ENCODE measurements at places on chromosomes 2 and 18.

DNA sequence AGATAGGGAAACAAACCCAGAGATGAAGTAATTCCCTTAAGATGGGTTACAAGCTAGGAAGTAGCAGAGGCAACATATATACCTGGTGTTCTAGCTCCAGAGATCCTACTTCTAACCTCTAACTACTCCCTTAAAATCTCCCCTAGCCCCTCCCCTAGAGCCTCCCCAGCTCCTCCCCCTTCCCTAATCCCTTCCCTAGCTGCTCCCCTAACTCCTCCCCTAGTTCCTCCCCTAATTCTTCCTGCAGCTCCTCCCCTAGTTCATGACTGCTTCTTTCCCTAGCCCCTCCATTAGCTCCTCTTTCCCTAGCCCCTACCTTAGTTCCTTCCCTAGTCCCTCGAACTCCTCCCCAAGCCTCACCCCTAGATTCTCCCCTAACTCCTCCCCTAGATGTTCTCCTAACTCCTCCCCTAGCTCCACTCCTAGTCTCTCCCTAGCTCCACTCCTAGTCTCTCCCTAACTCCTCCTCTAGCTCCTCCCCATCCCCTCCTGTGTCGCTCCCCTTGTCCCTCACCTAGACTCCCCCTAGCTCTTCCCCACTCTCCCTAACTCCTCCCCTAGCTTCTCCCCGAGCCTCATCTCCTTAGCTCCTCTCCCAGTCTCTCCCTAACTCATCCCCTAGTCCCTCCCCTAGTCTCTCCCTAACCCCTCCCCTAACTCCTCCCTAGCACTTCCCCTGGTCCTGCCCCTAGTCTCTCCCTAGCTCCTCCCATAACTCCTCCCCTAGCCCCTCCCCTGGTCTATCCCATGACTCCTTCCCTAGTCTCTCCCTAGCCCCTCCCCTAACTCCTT is 108.9 kb downstream of the CD226 start:
- no peak for DNase-seq

GRCh38 chr2:31440764-31441163 is 26.2 kb upstream of the XDH start:
- DNase-seq, result no peak

DNA sequence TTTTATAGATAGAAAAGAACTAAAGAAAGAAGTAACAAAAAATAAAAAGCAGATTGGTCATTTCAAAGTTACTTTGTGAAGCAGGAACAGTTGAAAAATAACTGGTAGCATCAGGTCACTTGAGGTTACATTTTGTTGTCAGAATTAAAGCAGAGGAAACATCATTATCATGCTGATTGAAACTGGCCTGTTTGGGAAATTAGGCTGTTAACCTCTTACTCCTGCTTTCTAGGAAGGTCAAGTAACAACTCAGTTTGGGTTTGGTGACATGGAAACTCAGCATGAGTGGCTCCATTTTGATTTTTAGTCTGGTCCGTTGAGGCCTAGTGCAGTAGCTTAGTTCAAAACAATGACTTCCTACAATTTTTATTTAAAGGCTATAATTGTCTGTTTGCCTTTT is 1383.5 kb downstream of the DPP10 start:
- no peak for DNase-seq

GRCh38 chr2:205461678-205462665 is 220.3 kb upstream of the NRP2 start:
- DNase-seq, result no peak

DNA sequence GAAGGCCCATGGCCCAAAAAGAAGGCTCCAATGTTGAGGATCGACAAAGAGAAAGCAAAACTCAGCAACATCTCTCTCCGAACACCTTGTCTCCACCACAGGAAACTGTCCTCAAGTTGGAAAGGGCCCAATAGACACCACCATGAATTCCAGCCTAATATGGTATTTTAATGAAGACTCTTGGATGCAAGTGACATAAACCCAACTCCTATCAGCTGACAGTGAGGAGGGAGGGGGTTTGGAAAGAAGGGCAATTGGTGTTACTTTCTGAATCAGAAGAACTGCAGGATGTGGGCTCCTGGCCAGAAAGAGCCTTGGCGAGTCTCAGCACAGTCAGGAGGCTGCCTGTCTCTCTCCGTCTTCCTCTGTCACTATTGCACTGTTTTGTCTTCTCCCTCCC is 40.3 kb upstream of the SIGLEC15 start:
- DNase-seq, result no peak

- no peak for DNase-seq
These were observed 412.3 kb downstream of the RNF144A start for GRCh38 chr2:7329465-7329864.

DNA sequence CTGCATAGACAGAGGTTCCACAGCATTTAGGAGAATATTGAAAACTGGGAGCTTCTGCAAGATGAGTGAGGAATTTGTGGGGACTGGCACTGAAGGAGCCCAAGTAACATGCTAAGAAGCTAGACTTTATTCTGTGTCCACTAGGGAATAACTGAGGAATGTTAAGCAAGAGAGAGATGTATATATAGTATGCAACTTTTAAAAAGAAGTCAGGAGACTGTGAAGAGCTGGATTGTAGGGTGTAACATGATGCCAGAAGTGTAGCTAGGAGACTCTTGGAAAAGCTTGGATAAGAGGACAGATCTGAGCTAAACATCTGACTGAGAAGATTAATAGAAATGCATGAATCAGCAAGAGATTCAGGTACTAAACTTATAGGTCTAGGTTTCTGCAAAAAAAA is 270.6 kb upstream of the MMADHC start:
- DNase-seq, result no peak

- no peak for DNase-seq
These were observed 56.4 kb downstream of the STK25 start for GRCh38 chr2:241451840-241452506.

DNA sequence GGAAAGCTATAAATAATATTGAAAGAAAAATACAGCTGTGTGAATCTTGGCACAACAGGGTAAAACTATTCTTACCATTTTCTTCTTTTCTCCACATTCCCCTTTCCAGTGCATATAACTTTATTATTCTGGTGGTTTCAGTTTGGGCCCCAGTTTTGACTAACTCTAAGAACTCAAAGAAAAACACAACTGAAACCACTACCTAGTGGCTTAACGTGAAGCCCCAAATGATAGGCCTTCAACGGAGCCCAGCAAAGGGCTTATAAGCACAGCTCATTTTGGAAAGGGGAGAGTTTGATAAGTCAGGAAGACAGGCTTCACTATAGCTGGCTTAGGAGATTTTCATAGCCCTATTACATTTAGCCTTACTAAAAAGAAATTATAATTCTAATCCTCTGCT is 62.4 kb downstream of the PPP1R1C start:
- no peak for DNase-seq

DNA sequence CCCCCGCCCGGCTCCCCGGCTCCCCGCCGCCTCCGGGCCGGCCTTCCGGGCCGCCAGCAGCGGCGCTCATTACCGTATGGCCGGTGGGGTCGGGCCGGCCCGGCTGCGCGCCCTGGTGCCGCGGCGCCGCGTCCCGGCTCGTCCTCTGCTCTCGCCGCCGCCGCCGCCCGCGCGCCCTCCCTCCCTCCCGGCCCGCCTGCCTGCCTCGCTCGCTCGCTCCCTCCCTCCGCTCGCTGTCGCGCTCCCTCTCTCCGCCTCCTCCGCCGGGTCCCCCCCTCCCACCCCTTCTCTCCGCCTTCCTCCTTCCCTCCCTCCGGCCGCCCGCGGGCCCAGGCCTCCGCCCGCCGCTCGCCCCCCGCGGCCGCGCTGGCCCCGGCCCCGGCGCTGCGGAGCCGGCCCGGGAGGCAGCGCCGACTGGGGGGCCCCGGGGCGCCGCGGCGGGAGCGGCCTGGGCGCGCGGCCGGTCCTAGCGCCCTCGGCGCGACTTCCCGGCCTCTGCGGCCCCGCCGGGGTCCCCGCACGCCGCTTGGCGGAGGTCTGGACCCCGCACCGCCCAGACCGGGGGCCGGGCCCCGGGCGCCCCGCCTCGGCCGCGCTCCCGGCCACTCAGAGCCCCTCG is at the start of gene DNMT3A:
Gene DNMT3A, minus strand, starts transcription at position 173 of the 619 bp plus-strand sequence. CDS start 27,941 bp downstream, outside the sequence.
- DNase-seq, result no peak

GRCh38 chr18:22347606-22348511 is 69.9 kb downstream of the CTAGE1 start:
- DNase-seq, result no peak

GRCh38 chr2:46074501-46074900 is 222.7 kb upstream of the EPAS1 start:
- DNase-seq, result no peak

- no peak for DNase-seq
These were observed 136.5 kb downstream of the TXNL1 start for GRCh38 chr18:56501896-56502295.

DNA sequence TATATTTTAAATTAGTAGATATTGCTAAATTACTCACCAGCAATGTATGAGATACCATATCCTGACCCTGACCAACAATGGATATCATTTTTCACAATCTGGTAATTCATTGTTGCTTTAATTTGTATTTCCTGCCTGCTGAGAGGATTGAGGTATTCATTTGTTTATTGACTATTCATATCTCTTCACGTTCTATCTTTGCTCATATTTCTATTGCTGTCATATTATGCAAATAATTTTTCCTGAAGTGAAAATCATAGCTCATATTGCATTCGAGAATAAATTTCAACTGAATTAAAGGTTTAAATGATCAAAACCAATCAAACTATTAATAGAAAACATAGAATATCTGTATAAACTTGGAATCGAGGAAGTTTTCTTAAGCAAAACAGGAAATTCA is 31.0 kb downstream of the INO80D start:
- DNase-seq, result no peak

DNA sequence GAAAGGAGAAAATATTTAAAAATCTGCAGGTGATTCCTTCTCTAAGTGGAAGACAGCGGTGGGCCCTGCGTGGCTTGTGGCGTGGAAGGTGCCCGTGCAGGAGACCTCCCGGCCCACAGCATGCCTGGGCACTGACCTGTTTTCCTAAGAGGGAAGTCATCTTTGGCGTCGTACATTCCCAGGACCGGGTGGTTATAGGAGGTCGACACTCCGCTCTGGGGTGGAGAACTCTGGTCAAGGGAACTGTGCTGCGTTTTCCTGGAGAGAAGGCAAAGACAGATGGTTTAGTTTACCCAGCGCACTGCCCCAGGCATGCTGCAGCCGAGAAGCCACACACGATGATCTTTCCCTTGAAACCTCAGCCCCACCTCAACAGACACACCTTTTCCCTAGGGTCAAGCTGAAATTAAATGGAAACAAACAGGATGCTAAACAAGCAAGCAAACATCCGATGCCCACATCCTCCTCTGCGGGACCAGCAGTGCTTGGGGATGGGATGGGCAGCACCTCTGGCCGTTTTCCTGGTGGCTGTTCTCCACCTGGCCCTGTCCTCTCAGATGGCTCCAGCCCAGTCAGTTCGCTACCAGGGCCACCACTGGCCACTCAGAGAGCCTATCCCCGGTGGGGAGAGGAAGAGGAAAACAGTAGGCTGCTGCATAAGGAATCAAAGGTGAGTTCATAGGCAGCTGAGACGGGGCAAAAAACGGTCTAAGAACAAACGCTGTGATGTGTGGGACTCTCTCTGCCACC is 244.1 kb downstream of the HDAC4 start:
- no peak for DNase-seq

GRCh38 chr18:77006305-77007175 is 126.0 kb downstream of the MBP start:
- no peak for DNase-seq

DNA sequence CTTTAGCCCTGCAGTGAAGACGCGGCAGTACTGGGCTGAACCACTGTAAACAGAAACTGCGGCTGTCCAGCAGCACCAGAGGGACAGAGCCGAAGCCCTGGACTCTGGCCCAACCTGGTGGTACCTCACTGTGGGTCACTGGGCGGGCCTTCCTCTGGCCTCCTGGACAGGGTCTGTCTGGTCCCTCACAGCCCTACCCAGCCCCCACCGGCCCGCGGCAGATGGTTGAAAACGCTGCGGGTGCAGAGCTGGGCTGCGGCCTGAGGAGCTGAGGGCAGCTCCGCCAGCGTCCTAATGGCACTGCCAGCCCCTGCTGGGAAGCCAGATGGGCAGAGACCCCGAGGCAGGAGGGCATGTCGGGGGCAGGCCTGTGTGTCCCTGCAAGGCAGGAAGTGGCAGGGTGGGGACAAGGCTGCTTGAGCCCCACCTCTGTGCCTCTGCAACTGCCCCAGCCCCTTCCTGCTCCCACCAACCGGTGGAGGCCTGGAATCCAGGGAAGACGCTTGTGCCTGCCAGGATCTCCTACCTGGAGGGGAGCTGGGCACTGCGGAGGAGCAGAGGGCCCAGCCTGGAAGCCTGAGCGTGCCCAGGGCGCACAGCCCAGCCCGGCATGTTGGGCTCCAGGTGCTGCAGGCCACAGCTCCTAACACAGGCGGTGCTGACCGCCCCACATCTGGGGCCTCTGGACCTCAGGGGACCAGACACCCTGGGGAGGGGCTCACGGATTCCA is 36.3 kb downstream of the HS6ST1 start:
- no peak for DNase-seq

DNA sequence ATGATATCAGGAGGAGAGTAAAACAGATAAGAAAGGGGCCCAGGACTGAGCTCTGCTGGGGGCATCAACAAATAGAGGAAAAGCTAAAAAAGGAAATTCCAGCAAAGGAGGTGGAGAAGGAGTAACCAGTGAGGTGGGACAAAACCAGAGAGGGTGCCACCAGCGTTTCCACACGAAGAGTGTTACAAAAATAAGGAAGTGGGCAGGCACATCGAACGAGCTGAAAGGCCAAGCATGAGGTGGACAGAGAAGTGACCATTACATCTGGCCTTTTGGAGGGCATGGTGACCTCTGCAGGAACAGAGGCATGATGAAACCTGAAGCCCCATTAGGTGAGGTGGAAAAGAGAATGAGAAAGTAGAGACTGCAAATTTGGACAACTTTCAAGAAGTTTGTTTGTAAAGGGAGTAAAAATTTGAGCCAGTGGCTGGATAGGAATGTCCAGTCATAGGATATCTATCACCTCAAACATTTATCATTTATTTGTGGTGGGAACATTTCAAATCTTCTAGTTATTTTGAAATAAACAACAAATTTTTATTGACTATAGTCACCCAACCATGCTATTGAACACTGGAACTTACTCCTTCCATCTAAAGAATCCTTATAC is 18.4 kb upstream of the VIT start:
- DNase-seq, result no peak
